ENCODE measurements at places on chromosomes 11 and 22.

DNA sequence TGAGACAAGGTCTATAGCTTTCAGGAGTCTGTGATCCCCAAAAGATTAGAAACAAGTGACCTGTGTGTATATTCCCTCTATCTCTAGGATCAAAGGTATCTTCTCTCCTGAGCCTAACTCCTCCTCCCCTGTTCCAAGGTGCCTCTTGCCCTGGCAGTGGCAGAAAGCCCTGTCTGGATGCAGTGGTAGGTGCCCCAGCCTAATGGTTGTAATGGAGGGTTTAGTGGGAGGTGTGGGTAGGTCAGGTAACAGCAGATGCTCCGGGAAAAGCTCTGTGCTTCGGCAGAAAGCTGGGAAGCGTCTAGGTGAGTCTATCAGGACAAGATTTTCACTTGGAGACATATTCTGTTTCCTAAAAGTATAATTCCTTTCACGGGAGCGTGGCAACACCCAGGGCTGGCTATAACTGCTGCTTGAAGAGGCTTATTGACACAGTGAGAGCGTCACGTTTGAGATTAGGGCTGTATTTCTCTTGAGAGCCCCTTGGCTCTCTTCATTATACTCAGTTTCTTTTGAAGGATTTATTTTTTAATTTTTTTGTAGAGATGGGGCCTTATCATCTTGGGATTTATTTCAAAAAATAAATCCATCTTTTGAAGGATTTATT lies 49.5 kb downstream of the PRR5L start:
- no peak for DNase-seq

GRCh38 chr22:37184380-37184755 lies 3.7 kb downstream of the C1QTNF6 start:
- DNase-seq, result no peak

- no peak for DNase-seq
These were observed 130.4 kb downstream of the HIPK3 start for GRCh38 chr11:33387581-33387980.

DNA sequence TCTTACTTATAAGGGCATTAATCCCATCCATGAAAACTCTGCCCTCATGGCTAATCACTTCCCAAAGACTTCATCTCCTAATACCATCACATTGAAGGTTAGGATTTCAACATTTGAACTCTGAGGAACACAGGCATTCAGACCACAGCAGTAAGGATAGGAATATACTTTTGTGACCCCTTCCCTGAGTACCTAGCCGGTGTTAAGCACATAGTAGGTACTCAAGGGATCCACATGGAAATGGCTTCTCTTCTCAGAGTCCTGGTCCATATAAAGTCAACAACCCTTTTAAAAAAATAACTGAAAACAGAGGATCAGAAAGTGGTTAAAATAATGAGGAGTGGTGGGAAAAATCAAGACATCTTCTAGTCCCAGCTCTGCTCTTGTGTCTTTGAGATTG lies 78.0 kb downstream of the TIMP3 start:
- DNase-seq, result no peak

DNA sequence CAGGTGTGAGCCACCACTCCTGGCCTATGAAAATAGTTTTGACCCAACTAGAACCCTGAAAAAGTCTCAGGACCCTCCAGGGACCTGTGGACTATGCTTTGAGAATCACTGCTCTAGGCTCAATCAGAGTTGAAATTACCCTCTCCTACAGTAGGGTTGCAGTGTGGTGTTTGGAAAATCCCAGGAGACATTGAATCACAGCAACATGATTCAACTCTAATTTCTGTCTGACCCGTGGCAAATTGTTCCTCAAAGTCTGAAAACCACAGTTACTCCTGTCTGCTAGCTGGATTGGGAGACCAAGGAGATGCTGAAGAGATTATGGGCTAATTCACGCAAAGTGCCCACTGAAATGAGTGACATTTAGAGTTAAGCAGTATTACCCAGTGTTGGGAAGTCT lies 5.4 kb upstream of the MTMR3 start:
- DNase-seq, result no peak

DNA sequence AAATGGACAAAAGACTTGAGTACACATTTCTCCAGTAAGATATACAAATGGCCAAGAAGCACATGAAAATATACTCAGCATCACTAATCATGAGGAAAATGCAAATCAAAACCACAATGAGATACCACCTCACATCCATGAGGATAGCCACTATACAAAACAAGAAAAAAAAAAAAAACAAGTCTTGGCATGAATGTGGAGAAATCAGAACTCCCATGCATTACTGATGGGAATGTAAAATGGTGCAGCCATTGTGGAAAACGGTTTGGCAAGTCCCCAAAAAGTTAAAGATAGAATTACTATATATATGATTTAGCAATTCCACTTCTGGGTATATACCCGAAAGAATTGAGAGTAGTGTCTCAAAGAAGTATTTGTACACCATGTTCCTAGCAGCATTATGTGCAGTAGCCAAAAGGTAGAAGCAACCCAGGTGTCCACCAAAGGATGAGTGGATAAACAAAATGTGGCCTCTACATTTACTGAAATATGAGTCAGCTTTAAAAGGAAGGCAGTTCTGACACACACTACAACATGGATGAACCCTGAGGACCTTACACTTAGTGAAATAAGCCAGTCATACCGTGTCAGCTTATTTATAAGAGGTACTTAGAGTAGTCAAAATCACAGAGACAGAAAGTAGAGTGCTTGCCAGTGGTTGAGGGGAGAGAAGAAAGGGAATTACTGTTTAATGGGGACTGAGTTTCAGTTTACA lies 146.3 kb downstream of the WNT7B start:
- DNase-seq, result no peak

GRCh38 chr22:33697640-33698039 lies 222.6 kb downstream of the LARGE1 start:
- DNase-seq, result no peak

GRCh38 chr11:35523331-35523768 lies 2.1 kb downstream of the PAMR1 start:
- DNase-seq, result no peak

DNA sequence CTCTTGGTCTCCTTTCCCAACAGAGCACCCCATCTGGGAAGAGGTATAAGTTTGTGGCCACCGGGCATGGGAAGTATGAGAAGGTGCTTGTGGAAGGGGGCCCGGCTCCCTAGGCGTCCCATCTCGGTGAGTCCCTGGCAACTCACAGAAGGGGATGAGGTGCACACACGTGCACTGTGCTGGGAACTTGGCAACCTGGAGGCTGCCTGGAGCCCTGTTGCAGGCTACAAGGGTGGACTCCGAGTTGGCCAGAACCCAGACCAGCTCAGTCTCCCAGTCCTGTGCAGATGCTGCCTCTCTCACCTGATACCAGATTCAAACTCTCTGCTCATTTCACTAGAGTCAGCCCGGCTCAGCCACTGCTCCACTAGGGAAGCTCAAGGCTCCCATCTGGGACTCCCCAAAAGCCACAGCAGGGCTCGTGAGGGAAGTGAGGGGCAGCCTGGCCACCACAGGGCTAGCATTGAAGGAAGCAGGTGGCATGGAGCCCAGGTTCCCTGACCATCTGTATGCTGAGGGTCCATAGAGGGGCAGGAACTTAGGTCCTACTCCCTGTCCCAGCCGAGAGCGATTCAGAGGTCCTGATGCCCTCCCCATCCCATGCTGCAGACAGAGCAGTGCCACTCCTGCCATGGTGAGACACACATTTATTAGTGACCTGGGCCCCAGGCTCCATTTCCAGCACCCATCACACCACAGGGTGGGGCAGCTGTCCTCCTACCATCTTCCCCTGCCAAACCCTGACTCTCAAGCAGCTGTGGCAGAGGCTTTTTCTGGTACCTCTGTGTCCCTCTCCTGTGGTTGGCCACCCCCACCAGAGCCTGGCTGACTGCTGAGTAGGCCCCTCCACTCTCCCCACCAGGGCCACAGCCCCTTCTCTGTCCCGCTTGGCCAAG lies 4.0 kb downstream of the PRR33 start:
- no peak for DNase-seq

- no peak for DNase-seq
These were observed 53.5 kb upstream of the LMO1 start for GRCh38 chr11:8317159-8317558.

DNA sequence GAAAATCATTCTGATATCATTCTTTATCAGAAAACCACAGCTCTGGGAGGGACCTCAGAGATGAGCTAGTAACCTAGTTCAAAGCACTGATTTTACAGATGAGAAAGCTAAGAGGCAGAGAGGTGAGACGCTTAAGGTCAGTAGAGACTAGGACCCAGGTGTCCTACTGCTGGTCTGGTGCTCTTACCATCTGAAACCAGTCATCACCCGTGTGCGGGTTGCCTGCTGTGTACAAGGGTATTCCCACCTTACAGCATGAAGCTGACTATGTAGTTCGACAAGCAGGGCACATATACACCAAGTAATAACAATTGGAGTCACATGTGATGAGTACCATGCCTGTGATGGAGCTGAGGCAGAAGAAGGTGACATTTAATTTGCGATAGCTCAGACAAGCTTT lies 133.7 kb downstream of the ADAMTS15 start:
- DNase-seq, result no peak

GRCh38 chr11:87176044-87176443 lies 138.3 kb downstream of the TMEM135 start:
- DNase-seq, result no peak

- DNase-seq, result no peak
These were observed 46.9 kb upstream of the CRTAM start for GRCh38 chr11:122791411-122791810.

- no peak for DNase-seq
These were observed 2.0 kb upstream of the EHD1 start for GRCh38 chr11:64880240-64881001.

DNA sequence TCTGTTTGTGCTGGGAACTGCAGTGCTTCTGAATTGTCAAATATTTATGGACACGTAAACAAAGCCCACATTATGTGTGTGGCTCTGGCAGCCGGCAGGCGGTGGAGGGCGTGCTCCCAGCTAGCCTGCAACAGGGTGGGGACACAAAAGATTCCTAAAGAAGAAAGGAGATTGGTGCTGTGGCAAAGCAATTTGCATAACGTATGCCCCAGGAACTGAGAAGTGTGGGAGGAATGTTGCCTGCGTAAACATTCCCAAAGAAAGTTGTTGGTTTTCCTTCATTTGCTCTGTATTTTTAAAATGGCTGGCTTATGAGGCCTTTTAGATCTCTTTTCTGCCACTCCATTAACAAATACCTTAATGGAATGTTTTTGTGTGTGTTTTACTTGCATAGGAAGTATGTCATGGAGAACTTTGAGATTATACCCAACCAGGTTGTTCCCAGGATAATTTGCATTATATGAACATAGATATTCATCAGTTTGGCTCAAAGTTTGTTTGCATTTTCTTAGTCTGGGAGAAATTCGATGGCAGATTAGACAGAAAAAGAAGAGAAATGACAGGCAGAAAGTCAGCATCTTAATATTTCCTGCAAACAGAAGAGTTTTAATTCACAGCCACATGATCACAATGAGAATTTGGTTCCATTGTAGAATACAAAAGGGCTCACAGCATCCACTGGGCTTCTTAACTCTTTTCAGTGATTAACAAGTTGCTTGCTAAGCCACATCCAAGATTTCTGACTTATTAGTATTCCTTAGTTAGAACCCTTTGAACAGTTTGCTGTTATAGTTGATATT lies 41.8 kb upstream of the DLAT start:
- DNase-seq, result no peak

- no peak for DNase-seq
These were observed 4.4 kb downstream of the PNPLA5 start for GRCh38 chr22:43887391-43887790.

DNA sequence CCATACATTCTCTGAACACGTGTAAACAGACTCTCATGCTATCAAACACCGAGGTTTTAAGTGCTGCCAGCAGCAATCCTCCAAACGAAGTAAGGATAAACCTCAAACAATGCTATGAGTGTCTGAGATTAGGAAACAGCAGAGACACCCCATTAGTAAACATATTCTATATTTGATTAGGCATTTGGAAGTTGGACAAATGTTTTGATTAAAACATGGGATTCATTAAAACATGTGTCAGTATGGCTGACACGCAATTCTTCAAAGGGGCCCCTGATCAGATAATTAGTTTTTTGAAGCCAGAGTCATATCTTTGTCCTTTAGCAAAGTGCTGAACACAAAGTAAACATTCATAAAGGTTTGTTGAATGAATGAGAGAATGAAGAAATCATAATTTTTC lies 33.2 kb upstream of the BLID start:
- DNase-seq, result no peak

- DNase-seq, result no peak
These were observed 8.3 kb upstream of the C22orf39 start for GRCh38 chr22:19455585-19456370.

GRCh38 chr11:62446091-62446490 lies 27.3 kb downstream of the SCGB1A1 start:
- no peak for DNase-seq

- no peak for DNase-seq
These were observed 414.5 kb downstream of the BRD1 start for GRCh38 chr22:49413146-49413545.

All from H54 (cell line).